ENCODE measurements at places on chromosomes 16 and 17.

GRCh38 chr17:10683853-10684252, 13.5 kb downstream of the SCO1 start:
- peak; percentile 30 for DNase-seq

- DNase-seq = no peak
These were observed 394.8 kb upstream of the MAF start for GRCh38 chr16:79995315-79995714.

DNA sequence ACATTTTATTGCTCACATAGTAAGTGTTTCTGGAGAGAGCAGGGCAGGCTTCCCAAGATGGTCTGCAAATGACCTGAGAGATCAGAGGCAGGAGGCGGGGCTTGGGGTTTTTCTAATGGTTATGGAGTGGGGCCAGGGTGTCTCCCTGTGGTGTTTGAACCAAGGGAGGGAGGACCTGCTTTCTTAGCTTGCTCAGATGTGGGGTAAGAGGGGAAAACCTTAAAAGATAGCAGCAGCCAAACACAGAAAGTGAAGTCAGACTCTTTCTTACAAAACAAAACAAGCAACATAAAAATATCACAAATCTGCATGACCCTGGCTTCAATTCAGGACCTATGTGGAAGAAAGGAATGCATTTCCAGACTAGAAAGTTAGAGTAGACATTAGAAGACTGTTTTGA, 22.9 kb upstream of the DNAJA2 start:
- DNase-seq = peak; percentile 61

- DNase-seq = no peak
These were observed 137.4 kb upstream of the CHMP6 start for GRCh38 chr17:80854220-80854619.

- peak; percentile 26 for DNase-seq
These were observed 285.8 kb downstream of the WWOX start for GRCh38 chr16:78385086-78385805.

DNA sequence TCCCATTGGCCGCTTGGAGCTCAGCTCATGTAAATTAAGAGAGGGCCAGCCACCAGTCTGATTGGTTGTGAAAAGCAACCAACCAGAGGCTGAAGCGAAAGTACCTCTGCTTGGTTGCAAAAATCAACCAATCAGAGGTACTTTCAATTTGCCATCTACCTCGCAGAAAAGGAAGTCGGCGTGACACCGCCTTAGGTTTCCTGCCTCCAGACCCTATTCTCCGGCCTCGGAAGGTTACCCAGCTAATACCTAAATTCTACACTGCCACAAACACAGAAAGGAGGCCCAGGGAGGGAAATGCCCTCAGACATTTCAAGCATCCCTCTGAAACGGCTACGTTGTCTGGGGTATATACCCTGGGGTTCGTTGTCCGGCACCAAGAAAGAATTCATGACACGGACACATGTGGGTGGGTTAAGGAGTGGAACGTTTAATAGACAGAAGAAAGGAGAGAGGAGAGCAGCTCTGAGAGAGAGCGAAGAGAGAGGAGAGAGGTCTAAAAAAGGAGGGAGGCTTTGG, 481.3 kb downstream of the TMEM114 start:
- peak; percentile 87 for DNase-seq

DNA sequence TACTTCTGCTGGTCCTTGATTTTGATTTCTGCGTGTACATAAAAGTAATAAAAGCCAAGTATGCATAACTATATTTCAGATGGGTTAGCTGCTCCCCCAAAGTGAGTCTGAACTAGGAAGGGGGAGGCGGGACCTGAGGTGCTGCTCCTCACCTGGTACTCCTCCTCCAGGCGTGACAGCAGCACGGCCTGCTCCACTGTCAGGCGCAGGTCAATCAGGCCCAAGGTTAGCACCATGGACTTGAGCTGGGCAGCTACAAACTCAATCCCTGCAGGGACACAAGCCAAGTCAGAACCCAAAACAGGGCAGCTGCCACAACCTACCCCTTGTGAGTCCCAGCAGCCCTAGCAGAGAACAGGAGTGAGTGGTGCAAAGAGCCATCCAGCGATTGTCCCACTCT, 18.0 kb downstream of the ATPAF2 start:
- no peak for DNase-seq

DNA sequence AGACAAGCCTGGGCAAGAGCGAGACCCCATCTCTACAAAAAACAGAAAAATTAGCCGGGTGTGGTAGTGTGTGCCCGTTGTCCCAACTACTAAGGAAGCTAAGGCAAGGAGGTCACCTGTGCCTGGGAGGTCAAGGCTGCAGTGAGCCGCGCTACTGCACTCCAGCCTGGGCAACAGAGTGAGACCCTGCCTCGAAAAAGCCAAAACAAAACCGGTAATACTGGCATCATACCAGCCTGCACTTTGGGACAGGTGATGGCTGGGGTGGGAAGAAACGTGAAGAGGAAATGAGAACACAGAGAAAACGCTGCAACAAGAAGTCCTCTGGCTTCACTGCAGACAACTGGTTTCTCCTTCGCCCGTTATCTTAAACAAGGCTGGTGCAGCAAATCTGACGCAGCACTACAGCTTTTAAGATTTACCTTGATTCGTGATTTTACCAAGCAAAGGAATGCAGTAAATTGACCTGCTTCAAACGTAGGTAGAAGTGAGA, 725 bp upstream of the CASC3 start:
- no peak for DNase-seq

DNA sequence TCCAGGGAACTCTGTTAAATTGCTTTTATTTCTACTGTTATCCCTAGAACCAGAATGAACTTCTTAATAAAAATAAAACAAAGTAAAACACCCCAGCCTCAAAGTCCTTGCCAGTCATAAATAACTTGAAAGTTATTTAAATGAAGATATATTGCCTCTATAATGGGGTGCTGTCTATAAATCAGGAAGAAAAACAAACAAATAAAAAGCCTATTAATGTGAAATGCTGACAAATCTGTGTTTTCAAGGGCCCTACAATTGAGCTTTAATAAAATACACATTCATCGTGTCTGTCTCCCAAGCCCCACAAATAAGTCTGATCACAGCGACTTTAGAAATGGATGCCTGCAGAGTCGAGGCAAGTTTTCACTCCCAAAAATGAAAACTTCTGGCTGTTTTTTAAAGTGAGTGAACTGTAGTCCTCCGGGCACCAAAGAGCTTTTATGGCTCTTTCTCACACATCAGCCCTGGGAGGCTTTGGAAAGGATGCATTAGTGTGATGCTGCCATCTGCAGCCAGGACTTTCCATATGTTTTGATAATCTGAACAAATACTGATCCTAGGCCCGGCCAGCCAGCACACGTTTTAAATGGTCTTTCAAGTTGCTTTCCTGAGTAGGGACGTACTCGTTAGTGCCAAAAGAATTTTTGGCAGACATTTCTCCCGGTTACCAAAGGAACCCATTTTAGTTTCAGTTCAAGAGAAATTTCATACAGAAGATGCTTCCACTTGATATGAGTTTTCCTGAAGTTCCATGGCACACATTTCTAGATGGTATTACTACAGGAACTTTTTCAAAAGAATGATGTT, 16.3 kb downstream of the NACA2 start:
- peak; percentile 56 for DNase-seq

DNA sequence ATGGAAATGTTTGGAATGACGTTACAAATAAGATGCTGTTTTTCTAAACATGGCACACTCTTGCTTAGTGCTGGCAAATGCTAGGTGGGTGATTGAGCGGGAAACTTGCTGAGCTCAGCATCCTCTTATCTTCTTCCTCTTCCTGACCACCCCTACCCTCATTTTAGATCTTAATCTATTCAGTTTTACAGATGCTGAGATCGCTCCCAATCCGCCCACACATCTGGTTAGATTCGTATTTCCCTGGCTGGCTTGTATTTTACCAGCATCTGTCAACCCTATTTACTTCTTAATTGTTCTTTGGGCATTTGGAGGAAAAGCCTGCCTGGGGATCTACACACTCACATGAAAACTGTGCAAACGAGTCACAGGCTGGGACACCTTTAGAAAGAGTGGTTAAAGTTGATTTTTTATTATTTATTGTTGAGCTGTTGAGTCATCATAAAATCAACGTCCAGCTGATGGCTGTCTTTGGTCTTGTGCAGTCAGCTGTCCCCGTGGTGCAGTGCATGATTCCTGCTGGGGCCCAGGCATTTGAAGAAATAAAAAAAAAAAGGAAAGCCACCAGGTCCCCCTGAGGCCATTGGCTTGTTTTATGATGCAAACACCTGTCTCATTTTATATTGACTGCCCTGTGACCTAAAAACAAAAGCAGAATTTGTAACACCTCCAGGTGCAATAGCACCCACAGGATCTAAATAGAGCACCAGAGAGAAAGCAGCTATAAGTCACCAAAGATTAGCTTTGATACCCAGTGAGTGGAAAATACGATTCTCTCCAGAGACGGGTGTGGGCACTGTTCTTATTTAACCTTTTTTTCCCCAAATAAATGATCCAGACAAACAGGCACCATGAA, 258.6 kb downstream of the HS3ST3B1 start:
- no peak for DNase-seq

- peak; percentile 43 for DNase-seq
These were observed 103.3 kb downstream of the GNAO1 start for GRCh38 chr16:56294579-56294978.

DNA sequence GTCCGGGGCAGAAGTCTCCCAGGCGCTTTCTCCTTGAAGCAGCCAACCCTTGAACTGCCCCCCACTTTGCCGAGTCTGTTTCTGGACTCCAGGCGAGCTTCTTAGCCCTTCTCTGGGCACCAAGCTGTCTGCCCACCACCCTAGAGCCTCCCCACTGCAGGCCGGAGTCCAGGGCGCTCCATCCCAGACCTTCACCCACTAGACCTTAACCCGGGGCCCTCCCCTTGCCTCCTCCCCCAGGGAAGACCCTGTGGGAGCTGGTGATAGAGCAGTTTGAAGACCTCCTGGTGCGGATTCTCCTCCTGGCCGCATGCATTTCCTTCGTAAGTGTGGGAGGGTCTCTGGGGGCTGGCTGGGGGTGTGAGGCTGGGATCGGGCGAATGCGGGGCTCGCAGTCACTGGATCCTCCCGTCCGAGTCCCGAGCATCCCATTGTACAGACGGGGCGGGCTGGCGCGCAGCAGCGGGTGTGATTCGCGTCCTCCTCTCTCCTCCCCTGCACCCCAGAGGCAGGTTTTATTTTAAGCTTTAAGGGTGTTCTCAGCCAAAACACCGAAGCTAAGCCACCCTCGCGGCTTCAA, 1.1 kb downstream of the ATP2A1 start:
- DNase-seq = no peak

DNA sequence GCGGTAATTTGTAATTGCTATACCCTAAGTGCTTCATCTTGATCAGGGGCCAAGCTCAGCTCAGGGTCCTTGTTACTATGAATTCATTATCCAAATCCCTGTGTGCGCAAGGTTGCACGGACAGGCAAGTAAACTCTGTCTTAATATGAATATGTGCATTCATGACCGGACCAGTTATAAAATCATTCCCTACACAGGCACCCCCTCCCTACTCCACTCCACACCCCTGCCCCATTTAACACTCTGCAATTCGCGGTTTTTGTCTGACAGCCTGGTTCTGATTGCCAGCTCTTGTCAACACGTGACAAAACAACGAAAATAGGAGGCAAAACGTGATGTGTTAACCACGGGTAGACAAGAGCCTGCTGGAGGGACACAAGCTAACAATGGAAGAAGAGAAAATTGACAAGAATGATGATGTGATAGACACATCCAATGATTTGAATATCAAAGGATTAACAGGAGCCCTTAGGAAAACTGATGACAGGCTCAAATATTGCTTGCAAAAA, 76.5 kb downstream of the CACNG3 start:
- no peak for DNase-seq

- DNase-seq = no peak
These were observed 221.1 kb upstream of the XYLT1 start for GRCh38 chr16:17691899-17692176.

DNA sequence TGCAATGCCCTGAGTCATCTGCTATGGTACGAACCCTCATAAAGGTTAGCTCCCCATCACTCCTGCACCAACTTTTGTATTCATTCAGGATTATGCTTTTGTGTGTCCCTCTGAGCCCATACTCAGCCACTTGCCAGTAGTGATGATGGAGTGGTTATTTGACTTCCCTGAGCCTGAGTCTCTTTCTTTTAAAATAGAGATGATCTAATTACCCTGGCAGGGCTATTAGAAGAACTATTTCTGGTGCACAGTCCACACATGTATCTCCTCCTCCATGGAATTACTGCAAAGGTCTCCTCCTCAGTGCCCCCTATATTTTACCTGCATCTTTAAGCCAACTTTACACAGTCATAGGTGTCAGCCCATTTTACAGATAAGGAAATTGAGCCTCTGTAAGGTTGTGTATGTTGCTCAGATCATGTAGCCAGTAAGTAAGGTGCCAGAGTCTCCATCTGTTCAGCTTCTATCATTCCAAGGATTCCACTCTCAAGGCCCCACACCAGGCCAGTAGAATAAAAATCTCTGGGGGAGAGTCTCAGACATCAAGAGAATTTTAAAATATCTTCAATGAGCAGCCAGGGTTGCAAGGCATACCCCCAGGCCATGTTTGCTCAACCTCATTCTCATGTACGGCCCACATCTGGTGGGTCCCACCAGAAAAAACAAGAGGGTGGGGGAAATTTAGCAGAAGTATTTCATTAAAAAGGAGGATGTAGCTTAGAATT, 333.7 kb upstream of the HSBP1 start:
- DNase-seq = peak; percentile 18

- no peak for DNase-seq
These were observed 197.7 kb upstream of the CIBAR2 start for GRCh38 chr16:85309656-85310587.

- DNase-seq = no peak
These were observed 66.6 kb downstream of the CNTNAP4 start for GRCh38 chr16:76343769-76344168.

- DNase-seq = no peak
These were observed 1.1 kb downstream of the ZNF423 start for GRCh38 chr16:49854796-49855203.

- DNase-seq = peak; percentile 71
These were observed 8.3 kb downstream of the MRPL28 start for GRCh38 chr16:361872-362701.

- no peak for DNase-seq
These were observed 149.0 kb downstream of the AHSP start for GRCh38 chr16:31676731-31677130.

GRCh38 chr16:54454616-54455015, 168.0 kb upstream of the IRX3 start:
- DNase-seq = no peak

DNA sequence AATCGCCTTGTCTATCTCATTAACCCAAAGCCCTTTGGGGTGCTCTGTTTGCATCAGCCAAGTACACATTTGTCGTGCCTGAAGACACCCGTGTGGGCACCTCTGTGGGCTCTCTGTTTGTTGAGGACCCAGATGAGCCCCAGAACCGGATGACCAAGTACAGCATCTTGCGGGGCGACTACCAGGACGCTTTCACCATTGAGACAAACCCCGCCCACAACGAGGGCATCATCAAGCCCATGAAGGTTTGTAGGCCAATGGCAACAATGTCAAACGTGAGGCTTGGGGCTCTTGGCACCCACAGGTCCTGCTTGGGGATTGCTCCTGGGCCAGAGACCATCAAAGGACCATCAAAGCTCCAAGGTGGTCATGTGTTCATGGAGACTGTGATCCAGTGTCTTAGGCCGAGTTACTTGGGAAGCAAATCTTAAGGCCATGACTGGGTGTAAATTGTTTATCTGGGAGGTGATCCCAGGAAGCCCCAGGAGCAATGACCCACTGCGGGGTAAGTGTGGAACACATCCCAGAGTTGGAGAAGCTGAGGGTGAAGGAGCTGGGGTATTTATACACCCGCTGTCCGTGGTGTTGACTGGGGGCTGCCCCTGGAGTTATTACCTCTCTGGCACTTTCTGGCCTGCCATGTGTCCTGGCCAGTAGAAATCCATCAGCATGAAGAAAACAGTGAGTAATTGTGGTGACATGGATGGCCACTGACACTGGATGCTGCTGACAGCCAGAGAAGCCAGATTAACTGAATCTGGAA, 24.0 kb downstream of the CDH5 start:
- DNase-seq = no peak

All from fibroblast of villous mesenchyme (primary cell).